ENCODE measurements at places on chromosomes 6 and 20.

DNA sequence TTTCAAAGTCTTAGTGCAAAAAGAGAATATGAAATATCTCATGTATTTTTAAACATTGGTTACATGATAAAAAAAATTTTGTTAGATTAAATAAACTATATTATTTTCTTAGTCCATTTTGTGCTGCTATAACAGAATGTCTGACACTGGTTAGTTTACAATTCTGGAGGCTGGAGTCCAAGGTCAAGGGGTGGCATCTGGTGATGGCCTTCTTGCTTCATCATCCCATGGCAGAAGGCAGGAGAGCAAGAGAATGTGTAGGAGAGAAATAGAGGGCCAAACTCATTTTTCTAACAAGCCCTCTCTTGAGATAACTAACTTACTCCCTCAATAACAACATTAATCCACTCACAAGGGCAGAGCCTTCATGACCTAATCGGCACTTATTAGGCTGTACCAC lies 11.5 kb upstream of the MCUR1 start:
- DNase-seq, result no peak

GRCh38 chr6:132198896-132199295 lies 202.4 kb downstream of the MOXD1 start:
- no peak for DNase-seq

GRCh38 chr6:8859501-8859900 lies 424.2 kb upstream of the SLC35B3 start:
- no peak for DNase-seq

DNA sequence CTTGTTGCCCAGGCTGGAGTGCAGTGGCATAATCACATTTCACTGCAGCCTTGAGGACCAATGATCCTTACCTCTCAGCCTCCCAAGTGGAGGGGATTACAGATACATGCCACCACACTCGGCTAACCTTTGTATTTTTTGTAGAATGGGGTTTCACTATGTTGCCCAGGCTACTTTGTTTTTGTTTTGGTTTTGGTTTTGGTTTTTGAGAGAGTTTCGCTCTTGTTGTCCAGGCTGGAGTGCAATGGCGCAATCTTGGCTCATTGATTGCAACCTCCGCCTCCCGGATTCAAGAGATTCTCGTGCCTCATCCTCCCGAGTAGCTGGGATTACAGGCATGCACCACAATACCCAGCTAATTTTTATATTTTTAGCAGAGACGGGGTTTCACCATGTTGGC lies 105.5 kb downstream of the BMP7 start:
- no peak for DNase-seq

GRCh38 chr6:7268362-7268761 lies 44.6 kb downstream of the SSR1 start:
- no peak for DNase-seq

DNA sequence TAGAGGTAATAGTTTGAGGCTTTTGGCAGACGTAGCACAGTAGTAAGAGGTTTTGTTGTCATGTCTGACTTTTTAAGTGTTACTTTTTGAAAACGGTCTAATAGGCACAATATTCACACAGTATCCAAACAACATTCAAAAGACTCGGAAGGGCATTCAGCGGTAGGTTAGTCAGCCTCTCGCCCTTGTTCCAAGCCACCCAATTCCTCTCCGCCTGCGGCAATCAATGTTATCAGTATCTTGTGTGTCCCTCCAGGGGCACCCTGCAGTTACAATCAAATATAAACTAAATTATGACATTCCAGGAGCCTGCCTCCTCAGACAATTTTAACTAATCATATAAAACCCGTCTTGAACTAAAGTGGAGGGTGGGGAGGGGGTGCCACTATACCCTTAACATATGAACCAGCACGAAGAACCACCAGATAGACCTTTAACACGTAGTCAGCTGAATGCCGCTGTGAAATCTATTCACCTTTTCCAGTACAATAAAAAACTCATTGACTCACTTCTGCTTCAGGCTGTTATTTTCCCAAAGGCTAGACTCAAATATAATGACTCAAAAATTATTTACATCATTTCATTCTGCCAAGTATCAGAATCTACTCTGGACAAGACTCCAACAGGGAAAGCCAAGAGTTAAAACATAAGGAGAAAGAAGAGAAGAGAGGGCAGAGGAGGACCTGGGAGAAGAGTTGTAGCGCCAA lies 1.6 kb downstream of the TENT5A start:
- DNase-seq, result no peak

- DNase-seq, result no peak
Observed at GRCh38 chr6:6148192-6148815, 141.6 kb upstream of the NRN1 start.

DNA sequence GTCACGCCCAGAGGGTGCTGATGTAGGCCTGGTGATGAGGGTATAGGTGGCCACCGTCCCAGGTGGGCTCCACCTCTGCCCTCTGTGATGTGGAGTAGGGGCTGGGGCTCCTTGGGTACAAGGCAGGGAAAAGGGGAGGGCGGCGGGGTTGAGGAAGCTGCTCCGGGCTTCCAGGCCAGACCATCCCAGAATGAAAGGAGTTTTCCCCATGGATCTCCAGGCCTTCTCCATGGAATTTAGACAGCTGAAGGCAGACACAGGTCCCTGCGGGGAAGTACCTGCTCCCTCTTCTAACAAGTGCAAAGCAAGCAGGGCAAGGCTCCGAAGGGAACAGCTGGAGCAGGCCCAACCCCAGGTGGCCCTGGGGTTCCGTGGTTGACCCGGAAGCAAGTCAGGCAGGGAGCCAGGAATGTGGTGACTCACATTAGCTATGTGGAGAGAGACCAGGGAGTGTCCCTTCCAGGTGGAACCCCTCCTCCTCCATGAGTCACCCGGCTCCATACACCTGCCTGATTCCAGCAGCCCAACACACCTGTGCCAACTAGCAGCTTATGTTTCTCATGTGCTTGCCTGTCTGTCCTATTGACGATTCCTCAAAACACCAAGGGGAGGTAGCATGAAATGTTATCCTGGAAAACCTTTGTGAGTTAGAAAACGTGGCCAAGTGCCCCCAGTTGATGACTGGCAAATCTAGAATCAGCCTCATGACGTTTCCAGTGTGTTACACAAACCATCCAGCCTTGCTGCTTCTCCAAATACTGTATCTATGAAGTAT lies 59.7 kb upstream of the SNX9 start:
- peak; percentile 31 for DNase-seq

GRCh38 chr6:484746-485145 lies 93.2 kb downstream of the IRF4 start:
- no peak for DNase-seq

GRCh38 chr6:160960839-160961238 lies 30.7 kb upstream of the MAP3K4 start:
- no peak for DNase-seq

DNA sequence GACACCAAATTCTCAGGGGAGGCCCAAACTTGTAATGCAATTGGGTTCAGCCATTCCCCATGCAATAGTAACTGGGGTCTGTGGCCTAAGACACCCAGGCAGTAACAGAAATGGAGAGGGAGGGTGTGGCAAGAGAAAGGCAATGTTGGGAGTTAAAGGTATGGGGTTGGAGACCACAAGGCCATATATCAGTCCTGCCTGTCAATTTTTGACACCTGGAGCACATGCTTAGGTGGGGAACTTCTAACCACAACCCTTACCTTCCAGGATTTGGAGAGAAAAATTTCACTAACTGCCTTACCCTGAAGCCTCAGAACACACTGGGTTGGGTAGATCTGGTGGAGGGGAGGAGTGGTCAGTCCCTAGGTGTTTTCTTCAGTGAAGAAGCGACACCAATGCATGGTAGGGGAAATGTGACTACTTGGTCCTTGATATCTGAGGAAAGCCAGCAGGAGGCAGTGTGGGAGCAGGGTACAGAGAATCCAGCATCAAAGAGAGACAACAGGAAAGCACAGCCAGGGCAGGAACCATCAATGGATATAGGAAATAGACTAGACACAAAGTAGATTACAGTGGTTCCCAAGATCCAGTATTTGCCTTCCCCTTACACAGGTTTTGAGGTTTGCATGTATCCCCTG lies 6.8 kb upstream of the USP49 start:
- DNase-seq, result no peak

- DNase-seq, result no peak
Observed at GRCh38 chr6:111357705-111358104, 125.3 kb downstream of the REV3L start.

DNA sequence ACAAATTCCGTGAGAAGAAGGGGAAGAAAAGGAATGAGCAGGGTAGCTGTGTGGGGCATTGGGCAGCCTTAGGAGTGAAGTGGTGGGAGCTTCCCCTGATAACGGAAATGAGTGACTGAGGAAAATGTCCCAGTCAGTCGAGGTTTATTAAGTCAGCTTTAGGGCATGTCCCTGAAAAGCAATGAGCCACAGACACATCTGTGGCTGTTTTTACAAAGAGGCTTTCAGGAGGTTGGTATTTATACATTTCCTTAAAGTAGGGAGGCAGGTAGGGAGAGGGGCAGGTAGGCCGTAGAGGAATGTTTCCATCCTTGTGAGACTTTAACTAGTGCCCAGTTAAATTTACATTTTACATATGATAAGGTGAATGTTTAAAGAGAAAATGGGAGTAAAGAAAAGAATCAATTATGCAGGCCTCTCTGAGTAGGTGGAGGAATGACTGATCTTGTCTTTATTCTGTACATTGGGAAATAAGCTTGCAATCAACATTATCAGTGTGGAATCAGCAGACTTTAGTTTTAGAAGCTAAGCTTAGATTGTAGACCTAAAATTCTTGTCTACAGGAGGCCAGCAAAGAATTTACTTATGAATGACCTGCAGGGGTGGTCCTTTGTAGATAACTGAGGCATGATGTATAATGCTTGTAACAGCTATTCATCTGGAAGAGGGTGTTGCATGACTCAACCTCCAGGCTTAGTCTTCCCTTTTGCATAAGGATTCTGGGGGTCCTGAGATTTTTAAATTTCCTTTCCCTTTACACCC lies 18.5 kb downstream of the SLC22A2 start:
- DNase-seq, result no peak

- no peak for DNase-seq
Observed at GRCh38 chr6:143176090-143177021, 115.7 kb downstream of the AIG1 start.

DNA sequence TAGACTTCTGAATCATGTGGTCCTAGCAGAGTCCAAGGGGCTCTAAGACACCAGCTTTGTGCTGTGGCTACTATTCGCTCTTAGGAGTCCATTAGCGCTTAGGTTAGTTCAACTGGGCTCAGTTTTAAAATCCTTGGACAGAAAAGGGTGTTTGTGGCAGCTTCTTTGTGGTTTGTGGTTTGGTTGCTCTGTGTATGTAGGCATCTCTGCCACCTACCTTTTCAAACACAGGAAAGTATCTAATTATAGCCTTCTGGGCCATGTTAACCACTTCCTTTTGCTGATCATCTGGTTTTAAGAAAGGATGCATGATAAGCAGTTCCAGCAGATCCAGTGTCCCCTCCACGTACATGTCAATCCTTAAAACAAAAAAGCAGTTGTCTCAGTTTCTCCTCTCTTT lies 10.8 kb downstream of the GSTA4 start:
- DNase-seq, result no peak

DNA sequence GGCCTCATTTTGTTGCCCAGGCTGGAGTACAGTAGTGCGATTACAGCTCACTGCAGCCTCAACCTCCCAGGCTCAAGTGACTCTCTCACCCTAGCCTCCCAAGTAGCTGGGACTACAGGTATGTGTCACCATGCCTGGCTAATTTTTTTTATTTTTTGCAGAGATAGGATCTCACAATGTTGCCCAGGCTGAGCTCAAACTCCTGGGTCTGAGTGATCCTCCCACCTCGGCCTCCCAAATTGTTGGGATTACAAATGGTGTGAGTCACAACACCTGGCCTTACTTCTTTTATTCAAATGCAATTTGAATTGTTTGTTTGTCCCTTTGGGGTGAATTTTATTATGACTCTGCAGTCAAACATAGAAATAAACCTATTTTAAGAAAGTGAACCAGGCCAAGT lies 131.7 kb upstream of the SLC22A16 start:
- no peak for DNase-seq

DNA sequence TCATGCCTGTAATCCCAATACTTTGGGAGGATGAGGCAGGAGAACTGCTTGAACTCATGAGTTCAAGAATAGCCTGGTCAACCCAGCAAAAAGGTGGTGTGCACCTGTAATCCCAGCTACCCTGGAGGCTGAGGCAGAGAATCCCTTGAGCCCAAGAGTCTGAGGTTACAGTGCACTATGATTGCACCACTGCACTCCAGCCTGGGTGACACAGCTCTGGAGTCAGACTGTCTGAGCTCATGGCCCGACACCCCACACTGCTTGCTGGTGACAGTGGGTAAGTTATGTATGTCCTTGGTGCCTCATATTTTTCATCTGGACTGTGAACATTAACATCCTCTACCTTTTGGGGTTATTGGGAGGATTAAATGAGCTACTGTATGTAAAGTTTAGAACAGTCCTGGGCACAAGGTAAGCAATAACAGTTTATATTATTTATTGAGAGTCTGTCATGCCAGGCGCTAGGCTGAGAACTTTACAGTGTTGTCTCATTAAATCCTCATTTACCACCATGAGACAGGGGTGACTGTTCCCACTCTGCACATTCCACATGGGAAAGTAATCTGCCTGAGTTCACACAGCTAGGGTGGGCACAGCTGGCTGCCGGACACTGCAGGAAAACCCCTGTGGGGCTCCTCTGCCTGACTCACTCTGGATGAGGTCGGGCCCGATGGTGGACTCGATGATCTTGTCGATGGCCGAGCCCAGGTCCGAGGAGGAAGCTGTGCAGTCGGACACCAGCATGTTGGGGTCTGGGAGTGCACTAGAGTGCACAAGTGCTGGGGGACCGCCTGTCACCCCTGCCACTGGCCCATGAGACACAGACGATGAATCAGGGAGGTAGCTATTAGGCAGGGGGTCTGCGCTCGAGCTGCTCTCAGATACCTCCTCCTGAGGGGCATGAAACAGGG lies 2.9 kb downstream of the ZNF335 start:
- DNase-seq, result peak; percentile 15

GRCh38 chr20:3797592-3798372 lies 1.7 kb downstream of the CDC25B start:
- DNase-seq, result no peak

DNA sequence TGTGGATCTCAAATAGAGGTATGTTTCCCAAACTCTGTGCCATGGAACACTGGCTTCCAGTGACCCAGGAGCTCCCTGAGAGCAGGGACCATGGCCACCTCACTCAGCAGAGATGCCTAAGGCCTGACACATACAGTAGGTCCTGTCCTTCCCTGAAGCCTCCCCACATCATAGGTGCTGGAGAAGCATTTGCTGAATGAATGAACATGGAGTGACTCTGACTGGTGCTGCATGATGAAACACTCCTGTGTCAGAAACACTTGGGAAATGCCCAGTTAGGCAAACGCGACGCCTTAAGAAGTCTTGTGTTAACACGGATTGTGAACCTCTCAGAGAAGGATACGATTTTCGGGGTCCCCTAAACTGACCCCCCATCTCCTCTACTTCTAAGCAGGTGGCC lies 14.3 kb downstream of the SLA2 start:
- DNase-seq, result no peak

GRCh38 chr20:22653658-22654642 lies 69.6 kb upstream of the FOXA2 start:
- no peak for DNase-seq

- no peak for DNase-seq
Observed at GRCh38 chr6:101730954-101731353, 337.4 kb downstream of the GRIK2 start.

DNA sequence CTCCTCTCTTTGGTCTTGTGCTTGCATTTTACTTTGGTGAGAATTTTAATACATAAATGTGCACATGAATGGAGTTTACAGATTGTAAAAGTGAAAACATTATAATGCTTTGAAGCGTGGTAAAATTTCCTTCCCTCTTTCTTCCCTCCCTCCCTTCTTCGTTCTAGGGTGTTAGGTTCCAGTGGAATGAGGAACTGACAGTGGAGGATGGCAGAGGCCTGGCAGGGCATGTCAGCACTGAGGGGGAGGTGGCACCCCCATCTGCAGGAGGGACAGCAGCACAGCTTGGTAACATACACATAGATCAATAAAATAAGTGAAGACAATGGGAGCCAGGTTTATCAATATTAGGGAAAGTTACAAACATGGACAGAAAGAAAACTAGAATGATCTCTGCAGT lies 47.5 kb downstream of the RNASET2 start:
- DNase-seq, result no peak

Data from mesothelial cell of epicardium (in vitro differentiated cells).